ENCODE measurements at places on chromosomes 16 and 17.

- DNase-seq: no peak
These were observed 9.4 kb upstream of the MYLK3 start for GRCh38 chr16:46757339-46758050.

- DNase-seq: no peak
These were observed 13.5 kb upstream of the ASGR2 start for GRCh38 chr17:7128160-7128559.

DNA sequence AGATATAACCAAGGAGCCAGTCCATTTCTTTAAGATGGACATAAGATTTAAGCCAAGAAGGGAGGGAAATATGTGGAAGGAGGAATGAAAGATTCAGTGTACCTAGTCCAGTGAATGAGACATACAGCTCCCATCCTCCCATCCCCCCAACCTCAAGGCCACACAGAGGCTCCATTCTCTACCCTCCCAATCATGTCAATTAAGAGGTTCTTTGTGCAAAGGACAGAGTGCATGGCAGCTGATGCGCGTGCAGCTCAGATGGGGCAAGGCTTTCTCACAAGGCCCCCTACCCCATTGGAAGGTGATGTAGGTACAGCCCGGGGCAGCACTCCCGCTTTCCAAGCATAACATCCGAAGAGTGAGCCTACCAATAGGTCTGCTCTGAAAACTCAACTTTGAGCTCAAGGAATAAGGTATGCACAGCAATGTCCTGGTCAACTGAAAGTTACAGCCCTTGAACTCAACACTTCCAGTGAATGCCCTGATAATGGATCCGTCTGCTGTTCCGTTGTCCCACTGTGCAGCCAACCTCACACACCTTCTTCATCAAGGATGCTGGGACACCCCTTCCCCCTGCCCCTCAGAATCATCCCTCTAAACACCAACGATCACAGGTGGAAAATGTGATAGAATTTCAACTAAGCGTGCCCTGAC lies 458.1 kb downstream of the SOX9 start:
- no peak for DNase-seq

DNA sequence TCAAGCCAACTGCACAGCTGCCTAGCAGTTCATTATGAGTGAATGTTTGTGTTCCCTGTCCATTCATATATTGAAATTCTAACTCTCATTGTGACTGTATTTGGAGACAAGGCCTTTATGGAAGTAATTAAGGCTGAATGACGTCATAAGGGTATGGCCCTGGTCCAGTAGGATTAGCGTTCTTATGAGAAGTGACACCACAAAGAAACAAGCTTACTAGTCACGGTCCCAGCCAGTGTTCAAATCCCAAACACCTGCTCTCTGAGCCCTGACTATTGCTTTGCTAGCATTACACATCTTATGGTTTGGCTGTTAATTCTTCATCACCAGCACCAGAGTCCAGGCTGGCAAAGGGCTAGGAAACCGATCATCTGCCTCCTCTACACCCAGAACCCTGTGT lies 2.2 kb downstream of the ZNF668 start:
- DNase-seq: peak; percentile 89

All from fibroblast of skin of abdomen (primary cell).